ENCODE measurements at places on chromosomes 12 and 14.

DNA sequence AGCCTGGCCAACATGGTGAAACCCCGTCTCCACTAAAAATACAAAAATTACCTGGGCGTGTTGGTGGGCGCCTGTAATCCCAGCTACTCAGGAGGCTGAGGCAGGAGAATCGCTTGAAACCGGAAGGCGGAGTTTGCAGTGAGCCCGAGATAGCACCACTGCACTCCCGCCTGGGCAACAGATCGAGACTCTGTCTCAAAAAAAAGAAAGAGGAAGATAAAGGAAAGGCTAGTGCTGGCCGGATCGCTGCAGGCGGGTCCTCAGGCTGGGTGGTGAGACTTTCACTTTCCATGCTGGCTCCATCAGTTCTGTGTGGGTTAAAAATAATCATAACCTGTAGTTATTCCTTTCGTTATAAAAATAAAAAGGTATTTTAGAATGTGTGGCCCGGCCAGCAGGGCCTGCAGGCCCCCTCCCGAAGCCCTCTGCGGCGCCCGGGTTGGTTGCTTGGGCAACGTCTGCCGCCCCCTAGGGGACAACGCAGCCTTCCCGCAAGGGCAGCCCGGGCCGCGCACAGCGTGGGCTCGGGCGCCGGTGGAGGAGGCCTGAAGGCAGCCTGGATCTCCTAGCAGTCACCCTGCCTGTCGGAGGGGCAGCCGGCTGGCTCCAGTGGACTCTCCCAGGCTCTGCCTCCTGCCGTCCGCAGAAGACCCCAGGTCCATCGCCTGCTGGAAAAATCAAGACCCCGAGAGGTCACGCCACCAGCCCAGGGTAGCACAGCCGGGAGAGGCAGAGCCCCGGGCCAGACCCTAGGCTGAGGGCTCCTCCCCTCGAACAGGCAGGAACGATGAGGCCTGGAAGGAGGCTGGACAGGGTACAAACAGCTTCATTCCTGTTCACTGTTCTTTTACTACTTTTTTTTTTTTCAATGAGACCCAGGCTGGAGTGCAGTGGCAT, 5.0 kb upstream of the SLC25A47 start:
- peak; percentile 52 for DNase-seq

- DNase-seq: no peak
Measured at GRCh38 chr14:37559386-37559785, 35.7 kb downstream of the FOXA1 start.

GRCh38 chr14:58977366-58977765, 211.1 kb upstream of the DAAM1 start:
- DNase-seq: peak; percentile 37

DNA sequence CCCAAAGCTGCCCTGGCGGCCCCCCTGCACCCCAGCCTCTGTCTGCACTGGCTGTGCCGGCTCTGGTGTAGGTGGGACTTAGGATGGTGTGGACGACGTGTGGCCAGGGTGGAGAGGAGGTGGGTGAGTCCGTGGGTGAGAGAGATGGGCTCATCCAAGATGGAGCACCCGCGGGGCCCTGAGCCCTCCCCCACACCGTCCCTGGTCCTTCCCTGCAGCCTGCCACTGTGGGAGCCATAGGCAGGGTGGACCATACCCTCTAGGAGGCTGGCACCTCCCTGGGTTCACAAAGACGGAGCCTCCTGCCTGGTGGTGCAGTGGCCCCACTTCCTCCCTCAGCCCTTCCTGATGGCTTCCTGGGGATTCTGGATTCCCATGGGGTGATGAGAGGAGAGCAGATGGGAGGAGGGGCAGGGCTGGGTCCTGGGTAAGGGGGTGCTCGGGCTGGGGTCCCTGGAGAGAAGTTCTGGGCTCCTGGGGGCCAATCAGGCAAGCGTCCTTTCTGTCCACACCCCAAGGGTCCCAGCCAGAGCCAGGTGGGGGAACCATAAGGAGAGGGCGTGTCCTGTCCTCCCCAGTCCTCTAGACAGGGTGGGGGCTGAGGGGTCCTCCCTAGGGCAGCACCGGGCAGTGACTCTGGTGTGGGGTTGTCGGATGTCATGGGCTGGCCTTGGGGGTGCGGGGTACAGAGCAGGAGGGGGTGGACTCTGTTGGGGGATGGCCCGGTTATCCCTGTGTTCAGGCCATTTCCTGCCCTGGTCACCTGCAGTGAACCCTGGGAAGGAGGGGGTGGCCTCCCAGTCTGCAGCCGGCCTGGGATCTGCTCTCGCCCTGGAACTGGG, 384.8 kb downstream of the TMEM121 start:
- no peak for DNase-seq

DNA sequence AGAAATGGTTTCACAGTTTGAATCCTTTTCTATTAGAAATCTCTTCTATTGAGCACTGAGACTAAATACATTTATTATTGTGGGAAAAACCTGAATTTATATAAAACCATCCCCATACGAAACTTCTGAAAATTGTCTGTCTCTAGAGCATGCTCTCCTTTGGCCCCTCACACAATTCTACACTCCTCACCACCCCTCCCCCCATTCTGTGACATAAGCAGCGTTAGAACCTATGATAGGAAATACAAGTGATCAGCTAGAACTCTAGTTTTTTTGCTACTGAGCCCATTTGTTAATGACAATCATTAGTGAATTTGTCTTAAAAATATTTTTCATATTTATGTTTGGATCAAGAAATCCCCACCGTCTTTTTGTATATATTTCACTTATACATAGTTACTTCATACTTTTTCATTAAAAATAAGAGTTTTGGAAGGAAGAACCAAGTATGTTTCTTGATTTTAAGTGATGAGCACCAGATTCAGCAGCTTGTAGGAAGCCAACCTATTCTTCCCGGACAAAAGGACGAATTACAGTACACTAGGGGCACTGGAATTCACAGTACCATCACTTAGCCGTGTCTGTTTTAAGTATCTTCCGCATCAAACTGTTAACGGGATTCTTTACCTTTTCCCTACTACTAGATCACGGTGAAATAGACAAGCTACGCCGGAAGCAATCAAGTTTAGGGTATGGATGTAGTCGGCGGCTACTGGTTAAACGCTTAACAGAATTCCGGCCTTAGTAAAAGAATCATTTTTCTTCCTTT, 724 bp downstream of the GTSF1 start:
- no peak for DNase-seq

GRCh38 chr14:102288139-102288538, 16.8 kb downstream of the MOK start:
- DNase-seq: no peak

- DNase-seq: no peak
Measured at GRCh38 chr14:96455588-96455987, 46.6 kb upstream of the PAPOLA start.

- DNase-seq: peak; percentile 85
Measured at GRCh38 chr12:112973011-112973735, 5.1 kb upstream of the OAS2 start.
